SK-N-DZ (cell line): ENCODE measurements at places on chromosomes 16 and 17.

- no peak for DNase-seq
Observed at GRCh38 chr17:34301986-34302385, 16.4 kb downstream of the CCL11 start.

DNA sequence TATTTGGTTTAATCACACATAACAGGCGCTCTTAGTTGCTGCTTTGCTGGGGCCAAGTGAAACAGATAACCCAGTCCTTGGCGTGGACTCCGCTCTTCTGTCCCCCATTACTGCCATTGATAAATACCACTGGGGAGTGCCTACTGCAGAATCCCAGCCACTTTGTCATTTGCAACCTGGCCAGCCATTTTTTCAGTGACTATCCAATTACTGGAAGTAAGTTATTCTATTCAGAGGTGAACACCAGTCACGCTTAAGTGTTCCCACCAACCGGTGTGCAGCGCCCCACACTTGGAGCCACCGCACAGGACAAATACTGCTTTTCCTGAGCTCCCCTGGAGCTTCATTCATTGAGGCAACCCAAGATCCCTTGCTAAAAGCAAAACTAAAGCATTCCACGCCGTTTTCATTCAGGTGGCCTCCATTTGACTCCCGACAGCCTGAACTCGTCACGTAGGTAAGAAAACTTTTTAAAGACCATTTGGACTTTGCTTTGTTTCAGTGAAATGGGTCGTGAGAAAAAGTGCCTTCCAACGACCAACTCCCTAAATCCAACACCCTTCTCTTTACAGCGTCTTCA lies 1.8 kb downstream of the USP7 start:
- DNase-seq, result no peak

DNA sequence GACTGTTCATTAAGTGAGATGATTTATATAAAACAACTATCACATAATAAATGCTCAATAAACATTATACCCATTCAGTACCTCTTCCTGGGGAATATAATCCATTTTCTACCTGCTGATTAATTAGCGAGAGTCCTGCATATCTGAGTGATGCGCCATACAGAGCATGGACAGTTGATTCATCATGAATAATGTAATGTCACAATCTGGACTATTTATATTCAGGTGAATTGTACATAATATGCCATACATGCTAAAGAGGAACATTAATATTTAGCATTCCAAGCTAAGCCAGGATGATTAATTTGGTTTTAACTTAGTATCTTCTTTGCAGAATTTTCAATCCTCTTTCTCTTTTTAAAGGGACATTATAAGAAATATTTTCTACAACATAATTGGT lies 362.0 kb upstream of the XYLT1 start:
- no peak for DNase-seq

- no peak for DNase-seq
Observed at GRCh38 chr16:57757883-57758282, 22.3 kb downstream of the KATNB1 start.

DNA sequence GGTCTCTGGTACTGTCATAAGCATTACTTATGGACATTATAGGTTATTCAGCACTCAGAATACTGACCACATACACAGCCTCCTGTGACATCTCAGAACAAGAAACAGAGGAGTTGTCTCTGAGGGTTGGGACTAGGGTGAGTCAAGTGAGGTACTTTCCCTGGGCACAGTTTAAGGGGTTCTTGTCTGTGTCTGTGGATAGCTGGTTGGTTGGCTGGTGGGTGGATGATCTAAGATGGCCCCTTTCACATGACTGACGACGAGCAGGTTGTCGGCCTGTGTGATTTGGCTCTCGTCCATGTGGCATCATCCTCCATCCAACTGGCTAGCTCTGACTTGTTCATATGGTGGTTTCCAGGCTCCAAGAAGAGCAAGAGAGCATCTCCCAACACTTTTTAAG lies 163.9 kb downstream of the PRKCB start:
- DNase-seq, result no peak

DNA sequence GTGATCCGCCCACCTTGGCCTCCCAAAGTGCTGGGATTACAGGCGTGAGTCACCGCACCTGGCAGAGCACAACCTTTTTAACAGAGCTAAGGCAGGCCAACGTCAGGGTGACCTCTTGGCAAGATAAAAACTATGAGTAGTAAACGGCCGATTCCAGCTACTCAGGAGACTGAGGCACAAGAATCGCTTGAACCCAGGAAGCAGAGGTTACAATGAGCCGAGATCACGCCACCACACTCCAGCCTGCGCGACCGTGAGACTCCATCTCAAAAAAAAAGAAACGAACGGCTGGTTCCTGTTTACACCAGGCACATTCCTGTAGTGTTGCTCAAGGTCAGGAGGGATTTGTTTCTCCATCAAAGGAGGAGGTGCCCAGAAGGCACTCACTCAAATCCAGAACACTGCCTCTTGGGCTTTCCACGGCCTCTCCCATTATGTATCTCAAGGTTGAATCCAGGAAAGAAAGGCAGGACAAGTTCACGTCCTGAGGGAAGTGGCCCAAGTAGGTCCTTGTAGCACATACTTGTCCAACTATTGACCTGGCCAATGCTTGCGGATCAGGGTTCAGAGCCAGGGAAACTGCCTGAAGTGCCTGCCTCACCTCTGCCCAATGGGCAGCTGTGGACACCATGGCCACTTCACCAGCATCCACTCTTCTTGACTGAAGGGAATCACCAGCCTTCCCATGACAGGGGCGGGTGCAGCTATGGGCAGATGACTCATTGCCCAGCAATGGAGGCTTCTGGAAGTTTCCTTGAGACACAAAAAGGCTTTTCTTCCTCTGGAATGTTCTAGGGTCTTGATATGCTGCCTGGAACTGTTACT lies 13.5 kb downstream of the KNOP1 start:
- no peak for DNase-seq

DNA sequence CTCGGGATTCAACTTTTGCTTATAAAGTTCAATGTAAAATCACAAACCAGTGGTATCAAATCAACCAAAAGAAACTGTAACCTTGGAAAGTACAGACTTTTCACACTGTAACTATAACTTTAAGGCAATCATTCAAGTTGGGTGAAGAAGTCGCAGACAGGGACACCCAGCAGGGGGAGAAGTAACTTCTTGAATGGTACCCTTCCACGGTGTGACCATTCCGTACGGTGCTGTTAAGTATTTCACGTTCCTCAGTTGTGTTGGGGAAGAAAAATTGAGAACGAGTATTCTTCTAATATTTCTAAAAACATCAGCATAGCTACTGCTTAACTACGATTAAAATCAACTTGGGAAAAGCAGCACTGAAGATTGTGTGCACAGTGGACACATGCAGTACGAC lies 55.8 kb downstream of the MYH10 start:
- no peak for DNase-seq

DNA sequence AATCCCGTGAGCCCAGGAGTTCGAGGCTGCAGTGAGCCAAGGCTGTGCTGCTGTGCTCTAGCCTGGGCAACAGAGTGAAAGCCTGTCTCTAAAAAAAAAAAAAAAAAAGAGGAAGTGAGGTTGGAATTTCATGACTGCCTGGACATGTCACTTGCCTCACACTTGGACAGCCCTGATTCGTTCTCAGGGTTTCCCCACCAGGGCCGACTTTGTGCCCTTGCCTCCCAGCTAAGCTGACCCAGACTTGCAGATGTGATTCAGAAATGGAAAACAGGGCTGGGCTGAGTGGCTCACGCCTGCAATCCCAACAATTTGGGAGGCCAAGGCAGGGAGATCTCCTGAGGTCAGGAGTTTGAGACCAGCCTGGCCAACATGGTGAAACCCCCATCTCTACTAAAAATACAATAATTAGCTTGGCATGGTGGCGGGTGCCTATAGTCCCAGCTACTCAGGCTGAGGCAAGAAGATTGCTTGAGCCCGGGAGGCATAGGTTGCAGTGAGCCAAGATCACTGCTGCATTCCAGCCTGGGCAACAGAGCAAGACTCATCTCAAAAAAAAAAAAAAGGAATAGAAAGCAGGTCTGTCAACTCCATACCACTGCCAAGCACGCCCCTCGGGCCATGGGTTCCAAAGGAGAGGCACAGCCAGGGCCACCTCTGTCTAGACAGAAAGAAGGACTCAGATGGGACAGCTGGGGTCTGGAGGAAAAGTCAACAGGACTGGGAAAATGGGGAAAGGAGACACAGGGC lies 46.9 kb downstream of the SOCS1 start:
- DNase-seq, result no peak

- DNase-seq, result no peak
Observed at GRCh38 chr16:85955566-85955965, 56.6 kb downstream of the IRF8 start.

DNA sequence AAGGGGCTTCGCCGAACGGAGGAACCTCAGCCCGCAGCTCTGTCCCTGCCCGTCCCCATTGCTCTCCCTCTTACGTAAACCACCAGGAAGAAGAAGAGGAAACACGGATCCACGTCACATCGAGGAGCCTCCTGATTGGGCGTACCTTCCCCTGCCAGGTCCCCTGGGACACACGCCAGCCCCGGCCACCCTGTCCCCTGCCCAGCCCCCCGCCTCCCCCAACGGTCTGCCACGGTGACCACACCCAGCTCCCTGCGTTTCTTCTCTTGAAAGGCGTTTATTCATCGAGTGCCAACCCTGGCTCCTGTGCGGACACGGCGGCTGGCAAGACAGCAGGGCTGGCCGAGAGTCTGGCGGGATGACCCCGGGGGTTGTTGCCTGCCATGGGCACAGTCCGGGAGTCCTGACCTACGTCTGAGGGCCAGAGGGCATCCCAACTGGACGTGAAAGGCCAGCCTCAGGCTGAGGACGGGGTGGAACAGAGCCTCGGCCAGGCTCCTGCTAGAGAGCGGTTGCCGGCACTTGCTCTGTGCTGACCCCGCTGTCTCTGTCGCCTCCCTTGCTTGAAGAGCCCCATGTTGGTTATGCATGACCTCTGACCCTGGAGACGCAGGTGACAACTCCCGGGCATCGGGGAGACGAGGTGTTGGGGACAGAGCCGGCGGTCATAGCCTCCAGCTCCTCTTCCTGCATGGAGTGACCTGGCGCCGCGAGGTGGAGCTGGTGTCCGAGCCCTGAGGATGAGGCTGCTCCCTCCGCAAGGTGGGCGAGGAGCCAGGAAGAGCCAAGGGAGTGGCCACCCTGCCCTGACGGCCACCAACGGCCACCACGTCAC lies 40.5 kb upstream of the ACSF3 start:
- peak; percentile 41 for DNase-seq

GRCh38 chr16:26724189-26724588 lies 342.5 kb upstream of the C16orf82 start:
- DNase-seq, result no peak

- DNase-seq, result no peak
Observed at GRCh38 chr16:67636713-67637112, 8.2 kb upstream of the CARMIL2 start.

GRCh38 chr17:44759086-44759915 lies 513 bp downstream of the ADAM11 start:
- DNase-seq, result peak; percentile 68

GRCh38 chr17:10169290-10169689 lies 29.1 kb downstream of the GAS7 start:
- DNase-seq, result no peak

DNA sequence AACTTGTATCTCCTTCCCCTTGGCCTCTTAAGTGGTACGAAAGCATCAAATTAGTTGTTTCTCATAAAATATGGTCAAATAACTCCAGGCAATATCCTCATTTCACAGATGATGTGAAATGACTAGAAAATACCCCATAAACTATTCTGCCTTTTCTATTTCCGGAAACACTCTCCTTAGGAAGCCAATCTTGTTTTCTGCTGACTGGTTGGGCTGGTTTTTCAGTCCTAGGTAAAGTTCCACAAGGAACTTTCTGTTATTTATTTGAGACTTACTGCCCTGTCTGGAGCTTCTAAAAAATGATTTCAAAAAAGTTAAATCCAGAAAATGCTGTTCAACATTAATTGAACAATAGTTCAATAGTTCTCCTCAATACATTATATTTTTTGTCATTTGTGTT lies 7.3 kb downstream of the MYOCD start:
- no peak for DNase-seq

DNA sequence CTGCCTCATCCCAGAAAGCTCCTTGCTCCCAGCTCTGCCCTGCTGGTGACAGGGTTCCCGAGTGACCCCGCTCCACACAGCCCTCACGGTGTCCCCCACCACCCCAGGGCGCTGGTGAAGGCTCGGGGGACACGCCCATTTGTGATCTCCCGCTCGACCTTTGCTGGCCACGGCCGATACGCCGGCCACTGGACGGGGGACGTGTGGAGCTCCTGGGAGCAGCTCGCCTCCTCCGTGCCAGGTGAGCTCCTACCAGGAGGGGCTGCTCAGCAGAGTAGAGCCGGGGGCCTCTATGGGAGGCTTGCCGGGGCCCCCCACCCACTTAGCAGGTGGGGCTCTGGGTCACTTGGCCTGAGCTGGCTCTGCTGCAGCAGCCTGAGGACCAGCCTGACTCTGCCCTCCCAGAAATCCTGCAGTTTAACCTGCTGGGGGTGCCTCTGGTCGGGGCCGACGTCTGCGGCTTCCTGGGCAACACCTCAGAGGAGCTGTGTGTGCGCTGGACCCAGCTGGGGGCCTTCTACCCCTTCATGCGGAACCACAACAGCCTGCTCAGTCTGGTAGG lies 11.2 kb downstream of the GAA start:
- DNase-seq, result no peak

DNA sequence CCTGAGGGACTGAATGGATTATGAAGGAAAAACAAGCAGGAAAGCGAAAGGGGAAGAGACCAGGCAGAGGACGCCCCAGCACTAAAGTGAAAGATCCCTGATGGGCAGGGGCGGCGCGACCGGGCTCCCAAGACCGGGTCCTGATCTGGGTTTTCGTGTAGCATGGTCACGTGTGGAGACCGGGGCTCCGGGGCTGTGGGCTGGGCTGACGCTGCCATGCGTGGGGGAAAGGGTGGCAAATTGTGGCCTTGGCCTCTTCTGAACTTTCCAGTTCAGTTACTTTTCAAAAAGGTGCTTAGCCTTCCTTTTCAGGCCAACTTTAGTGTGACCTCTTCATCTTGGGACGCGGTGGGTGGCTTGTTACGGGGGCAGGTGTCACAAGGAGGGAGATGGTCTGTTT lies 57.5 kb downstream of the METRNL start:
- DNase-seq, result no peak

DNA sequence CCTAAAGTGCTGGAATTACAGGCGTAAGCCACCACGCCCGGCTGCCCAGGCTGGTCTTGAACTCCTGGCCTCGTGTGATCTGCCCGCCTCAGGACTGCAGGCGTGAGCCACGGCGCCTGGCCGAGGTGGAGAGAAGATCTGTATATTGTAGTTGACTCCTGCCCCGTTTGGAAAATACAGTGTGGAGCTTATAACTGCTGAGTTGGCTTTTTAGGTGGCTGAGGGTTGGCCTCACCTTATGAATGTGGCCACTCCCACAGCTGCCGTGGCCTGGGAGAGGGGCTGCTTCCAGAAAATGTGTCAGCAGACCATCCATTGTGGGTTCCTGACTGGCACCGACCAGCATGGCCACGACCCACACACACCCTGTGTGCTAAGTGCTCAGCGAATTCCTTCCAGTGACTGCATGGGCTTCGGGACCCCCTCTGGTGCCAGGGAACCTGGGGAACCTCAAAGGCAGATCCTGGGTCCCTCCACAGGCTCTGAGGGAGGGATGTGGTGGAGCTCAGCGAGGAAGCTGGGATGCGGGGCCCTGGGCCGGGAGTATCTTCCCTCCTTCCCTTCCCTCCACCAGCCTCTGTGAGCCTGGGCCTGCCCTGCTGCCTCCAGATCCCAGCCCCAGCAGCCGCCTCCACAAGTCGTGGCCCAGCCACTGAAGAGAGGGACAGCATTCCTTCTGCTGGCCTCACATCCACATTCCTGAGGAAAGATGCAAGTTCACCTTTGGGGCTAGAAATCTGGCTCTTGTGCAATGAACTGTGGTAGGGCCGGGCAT lies 10.9 kb upstream of the RAB11FIP3 start:
- DNase-seq, result no peak
